ENCODE measurements at places on chromosomes 1 and 21.

GRCh38 chr1:201419746-201420607, 1.6 kb downstream of the TNNI1 start:
- no peak for DNase-seq

GRCh38 chr1:25246600-25247023, 642 bp downstream of the RSRP1 start:
- no peak for DNase-seq

DNA sequence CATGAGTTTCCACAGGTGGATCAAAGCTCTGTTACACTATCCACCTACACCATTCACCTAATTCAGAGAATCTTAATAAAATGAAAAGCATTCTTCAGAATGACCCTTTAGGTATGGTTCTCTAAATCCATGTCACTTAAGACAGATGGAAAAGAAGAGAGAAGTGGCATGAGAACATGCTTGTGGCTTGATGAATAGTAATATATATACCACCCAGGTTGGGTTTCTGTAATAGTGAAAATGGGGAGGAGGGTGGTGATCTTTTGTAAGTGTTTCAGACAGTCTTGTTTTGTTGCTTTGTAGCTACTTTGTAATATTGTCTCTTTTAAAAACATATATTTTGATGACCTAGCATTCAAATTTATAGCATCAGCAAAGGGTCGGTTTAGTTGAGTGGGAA, 469.8 kb downstream of the USP25 start:
- DNase-seq = no peak

DNA sequence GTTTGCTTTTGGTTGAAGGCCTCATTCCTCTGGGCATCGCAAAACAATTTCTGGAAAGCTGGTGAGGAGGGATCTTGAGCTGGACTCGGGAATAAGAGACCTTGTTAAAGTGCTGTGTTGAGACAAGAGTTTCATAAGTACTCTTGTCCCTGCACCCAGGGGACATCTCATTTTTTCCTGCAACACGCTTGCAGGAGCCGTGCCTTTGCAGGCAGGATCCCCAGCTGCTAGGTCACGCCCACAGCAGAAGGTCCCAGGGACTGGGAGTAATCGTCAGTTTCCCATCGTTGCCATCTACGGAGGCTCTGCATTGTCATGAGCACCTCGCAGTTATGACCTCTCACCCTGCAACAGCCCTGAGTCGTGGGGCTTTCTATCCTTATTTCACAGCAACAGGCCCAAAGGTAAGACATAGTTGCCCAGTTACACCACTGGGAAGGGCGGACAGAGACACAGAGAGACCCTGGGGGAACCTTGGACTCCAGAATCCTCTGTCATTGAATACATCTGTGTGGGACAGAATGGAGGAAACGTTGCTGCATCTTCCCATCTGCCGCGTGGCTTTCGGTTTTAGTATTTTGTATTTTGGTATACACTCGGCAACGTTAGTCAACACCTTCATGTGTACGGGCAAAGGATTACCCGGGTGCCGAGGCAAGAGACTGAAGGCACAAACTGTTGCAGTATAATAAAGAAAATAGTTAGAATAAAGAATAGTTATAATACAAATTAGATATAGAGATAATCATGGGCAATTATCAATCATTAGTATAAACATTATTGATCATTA, 60.4 kb upstream of the DMRTB1 start:
- DNase-seq = no peak

DNA sequence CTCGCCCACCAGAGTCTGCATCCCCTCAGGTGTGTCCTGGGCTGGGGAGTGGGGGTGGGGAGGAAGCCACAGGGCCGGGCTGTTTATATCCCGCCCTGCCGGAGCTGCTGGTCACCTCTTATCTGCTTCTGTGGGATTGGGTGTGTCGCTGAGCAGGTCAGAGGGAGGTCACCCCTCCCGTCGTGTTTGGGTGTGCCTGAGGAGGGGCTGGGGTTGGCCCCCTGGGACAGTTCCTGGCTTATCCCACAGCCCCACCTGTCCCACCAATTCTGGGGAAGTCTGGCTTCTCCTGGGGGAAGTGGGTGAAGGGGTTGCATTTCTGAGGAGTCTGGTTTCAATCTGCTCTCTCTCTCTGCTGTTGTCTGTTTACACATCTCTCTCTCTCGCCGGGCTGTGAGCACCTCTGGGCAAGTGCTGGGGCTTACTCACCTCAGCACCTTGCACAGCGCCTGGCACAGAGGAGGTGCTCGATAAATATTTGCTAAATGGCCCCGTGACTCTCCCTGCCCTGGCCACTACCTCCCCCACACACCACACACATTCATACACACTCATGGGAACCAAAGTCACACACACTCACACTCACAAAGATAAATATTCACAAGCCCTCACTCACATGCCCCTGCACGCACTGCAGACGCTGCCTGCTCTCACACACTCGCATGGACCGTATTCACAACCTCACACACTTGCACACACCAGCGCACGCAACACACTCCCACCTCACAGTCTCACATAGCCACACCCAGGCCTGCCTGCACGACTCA, 8.3 kb downstream of the ELF3 start:
- DNase-seq = no peak

DNA sequence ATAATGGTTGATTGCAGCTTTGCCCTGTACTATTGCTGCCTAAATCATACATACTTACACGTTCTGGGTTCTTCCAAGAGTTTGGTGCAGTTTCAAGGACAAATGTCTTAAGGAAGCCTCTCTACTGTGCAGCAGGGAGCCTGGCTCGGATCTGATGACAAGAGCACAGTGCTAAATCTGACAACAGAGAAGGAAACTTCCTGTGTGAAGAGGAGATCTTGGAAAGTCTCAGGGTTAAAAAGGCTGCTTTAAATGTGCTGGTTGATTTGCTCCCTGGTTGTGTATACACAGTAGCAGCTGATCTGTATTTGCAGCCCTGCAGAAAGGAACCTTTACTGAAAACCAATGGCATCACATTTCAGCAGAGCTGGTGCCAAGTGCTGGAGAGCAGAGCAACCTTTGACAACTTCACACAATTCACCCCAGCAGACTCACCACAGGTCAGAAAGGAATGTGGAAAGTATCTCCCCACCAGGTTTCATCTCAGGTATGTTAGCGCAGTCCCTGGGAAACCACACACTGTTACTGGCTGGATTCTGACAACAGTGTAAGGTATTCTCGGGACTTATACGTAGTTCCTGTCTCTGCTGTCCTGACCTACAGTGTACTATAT, 355.0 kb upstream of the ESRRG start:
- DNase-seq = no peak

DNA sequence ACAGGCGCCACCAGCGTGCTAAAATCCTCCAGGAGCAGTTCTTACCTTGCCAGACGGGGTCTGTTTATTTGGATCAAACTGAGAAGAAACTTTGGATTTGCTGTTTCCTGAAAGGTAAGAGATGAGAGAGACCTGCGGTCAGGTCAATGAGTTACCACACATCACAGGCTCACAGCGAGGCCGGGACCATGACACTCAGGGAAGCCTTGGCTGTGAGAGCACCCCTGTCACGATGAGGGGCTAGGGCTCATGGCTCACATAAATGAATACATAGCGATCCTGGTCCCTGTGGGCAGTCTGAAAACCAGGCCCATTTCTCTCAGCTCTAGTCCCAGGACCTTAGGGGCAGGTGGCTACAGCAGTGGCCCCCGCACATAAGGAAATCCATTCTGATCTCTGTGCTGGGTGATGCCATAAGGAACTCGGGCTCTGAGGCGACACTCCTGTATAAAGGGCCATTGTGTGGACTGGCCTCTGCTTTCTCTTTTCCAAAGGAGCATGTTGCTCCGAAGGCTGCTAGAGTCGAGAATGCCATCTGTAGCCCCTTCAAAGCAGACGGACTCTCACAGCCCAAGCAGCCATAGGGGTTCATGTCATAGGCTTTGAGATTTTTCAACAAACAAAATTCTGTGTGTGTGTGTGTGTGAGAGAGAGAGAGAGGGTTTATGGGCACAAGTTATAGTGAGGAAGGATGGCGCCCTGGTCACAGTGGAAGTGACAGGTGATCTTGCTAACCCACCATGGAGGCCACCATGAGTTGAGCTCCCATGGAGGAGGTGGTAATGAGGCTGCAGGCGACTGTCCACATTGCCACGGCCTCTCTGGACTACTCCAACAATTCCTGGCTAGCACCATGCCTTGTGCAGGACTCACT, 9.0 kb upstream of the SRM start:
- DNase-seq = no peak

DNA sequence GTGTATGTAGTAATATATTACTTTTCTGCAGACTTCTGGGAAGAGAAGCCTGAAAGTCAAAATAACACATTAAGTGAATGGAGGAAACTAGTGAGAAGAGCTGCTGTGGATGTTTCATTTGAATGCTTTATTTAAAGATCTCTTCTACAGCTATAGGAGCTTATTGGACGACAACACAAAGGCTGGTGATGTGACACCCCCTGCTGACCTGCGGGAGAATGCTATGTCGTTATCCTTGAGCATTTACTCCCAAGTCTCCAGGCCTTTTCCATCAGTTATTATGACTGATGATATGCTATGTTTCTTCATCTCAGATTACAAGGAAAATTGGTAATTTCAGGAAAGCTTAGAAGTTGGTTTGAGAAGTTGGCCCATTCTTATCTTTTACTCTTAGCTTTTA, 22.3 kb upstream of the PLA2G4A start:
- no peak for DNase-seq

DNA sequence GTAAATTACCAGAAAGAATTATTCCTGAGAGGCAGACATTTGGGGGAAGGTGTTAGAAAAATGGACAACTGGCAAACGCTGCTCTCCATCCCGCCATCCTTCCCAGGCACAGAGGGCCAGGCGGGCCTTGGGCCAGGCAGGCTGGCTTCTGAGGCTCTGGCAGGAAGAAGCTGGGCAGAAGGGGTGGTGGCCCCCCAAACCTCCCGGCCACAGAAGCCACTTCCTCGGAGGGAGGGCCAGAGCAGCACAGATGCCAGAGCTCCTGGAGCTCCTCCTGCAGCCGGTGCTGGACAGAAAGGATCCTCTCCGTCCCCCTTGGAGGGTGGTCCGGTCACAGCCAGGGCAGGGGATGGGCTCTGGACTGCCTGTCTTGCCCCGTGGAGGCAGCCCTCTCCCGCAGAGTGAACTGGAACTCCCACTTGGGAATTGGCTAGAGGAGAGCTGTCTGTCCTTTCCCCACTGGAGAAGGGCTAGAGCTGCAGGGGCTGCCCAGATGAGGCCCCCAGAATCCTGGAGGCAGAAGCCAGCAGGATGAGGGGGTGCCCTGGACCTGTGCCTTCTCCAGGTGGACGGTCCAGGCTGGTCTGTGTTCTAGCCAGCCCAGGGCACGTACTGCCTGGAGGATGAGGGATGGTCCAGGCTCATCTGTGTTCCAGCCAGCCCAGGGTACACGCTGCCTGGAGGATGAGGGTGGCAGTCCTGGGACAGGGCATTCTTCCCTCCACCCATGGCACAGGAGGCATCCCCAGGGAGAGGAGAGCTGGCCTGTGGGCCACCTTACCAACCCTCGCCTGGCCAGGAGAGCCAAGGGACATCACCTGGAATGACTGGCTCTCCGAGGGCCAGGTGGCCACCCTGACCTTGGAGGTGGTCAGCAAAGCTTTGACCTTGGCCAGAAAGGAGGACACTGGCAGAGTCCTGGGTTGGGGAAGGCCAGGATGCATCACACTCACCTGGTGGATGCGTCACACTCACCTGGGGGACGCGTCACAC, 47.4 kb upstream of the ACTRT2 start:
- DNase-seq = no peak

GRCh38 chr1:91683598-91683951, 182.9 kb downstream of the CDC7 start:
- no peak for DNase-seq

DNA sequence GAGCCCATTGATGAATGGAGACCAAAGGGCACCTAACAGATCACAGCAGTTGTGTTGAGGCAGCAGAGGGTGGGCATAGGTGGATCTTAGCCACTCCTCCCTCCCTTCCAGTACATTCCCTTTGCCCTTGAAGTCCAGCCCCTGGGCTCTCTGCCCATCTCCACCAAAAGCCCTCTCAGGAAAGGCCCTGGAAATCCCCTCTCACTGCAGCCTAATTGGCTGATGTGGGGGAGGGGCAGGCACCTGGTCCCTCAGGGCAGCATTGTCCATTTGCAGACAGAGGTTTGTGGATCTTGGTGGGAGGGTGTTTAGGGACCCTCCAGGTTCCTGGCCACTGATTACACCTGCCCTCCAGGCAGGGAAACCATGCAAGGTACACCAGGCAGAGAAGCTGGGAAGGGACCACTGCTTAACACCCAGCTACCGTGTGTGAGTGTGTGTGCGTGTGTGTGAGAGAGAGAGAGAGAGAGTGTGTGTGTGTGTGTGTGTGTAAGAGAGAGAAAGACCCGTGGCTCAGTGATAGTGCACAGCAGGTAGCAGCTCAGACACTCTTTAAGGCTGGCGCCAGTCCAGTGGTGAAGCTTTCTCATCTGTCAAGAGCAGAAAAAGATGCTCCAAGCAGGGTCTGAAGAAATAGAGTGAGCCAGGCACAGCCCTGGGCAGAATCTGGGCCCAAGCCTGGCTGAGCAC, 71.1 kb downstream of the MATN1 start:
- no peak for DNase-seq

DNA sequence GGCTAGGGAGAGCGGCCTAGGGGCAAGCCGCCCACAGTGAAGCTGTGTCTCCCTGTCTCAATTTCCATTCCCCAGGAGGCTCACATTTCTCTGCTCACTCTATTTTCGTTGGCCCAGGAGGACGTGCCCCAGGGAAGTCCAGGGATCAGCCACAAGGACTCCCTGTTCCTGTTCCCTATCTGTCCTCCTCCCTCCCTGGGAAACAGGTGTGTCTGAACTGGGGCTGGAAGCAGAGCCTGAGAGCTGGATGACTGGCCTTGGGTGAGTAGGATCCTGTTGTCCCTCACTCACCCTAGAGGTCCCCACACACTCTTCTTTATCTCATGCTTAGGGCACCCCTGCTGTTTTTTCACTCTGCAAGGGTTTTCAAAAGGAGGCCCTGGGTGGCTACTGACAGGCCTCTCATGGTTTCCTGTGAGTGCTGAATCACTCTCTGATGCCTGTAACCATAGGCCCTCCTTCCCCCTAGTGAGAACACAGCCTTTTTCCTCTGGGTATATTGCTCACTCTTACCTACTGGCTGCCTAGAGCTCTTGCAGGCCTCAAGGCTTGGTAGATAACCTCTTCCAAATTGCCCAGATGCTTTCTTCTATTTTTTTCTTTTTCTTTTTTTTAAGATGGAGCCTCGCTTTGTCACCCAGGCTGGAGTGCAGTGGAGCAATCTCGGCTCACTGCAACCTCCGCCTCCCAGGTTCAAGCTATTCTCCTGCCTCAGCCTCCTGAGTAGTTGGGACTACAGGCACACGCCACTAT, 3.3 kb upstream of the UTP11 start:
- DNase-seq = no peak

DNA sequence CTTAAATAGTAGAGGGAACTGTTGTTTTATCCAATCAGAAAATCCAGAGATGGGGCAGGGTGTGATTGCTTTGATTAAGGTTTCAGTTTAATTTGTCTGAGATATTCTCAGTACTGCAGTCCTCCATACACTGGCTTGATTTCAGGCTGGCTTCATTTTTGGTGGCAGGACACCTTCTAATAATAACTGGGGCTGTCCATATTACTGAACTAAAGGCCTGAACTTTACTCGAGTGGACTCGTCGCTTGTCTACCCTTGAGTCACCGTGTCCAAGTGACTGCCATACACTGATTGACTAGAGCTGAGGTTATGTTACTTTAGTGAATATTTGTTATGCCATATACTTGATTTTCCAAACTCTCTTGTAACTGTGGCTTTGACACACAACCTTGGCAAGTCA, 228.8 kb downstream of the DNAH14 start:
- no peak for DNase-seq
